ENCODE measurements at places on chromosomes 11 and 22. TPM values are rescaled to one million over a fixed set of nuclear protein-coding genes. Genes with fewer than 3 reads are reported as not detected.

GRCh38 chr11:29129844-29130243 lies 887.0 kb downstream of the KCNA4 start:
- no peak for DNase-seq

Gene OR11H1
- polyA plus RNA-seq: not detected

DNA sequence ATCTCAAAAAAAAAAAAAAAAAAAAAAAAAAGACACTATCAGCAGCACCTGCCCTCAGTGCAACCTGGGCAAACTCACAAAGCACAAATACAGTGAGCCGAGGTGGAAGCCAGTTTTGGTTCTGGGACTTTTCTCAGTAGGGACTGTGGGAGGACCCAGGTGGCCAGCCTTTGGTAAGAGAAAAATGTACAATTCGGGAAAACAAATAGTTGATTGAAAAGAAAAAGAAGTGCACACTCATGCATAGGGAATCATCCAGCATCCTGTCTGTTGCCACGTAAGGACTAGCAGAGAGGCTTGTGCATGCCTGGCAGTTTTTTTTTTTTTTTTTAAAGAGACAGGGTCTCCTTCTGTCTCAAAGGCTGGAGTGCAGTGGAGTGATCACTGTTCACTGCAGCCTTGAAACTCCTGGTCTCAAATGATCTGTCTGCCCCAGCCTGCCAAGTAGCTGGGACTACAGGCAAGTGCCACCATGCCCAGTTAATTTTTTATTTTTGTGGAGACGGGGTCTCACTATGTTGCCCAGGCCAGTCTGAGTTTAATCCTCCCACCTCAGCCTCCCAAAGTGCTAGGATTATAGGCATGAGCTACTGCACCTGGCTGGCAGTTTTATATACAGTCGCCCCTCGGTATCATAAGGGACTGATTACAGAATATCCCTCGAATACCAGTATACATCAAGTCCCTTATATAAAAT lies 36.7 kb downstream of the TPST2 start:
- DNase-seq: no peak

Gene OR8K1
- polyA plus RNA-seq: not detected

DNA sequence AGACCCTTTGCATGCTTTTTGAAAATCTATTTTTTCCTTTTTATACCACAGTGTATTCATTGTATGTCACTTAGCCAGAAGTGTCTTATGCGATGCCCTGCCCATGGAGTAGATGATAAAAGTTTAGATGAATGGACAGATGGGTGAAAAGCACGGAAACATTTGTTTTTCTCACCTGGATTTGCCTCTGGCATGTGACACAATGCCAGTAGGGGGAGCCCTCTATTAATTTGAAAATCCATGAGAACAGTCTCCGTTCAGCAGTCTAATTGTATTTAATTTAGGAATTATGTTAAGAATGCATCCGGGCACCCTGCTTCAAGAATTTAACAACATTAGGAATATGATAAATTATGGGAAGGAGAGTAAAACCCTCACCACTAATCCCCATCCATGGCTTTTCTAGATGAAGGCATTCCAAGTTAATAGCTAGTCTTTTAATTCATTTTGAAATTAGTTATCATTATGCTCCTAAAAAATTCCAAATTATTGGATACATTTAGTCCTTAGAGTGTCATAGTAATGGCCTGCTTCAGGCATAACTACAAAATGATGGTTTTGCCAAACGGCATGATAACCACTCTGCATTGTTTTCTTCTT lies 55.3 kb upstream of the ALKBH3 start:
- DNase-seq: no peak

Gene IGSF9B
- polyA plus RNA-seq: 8.4 TPM

DNA sequence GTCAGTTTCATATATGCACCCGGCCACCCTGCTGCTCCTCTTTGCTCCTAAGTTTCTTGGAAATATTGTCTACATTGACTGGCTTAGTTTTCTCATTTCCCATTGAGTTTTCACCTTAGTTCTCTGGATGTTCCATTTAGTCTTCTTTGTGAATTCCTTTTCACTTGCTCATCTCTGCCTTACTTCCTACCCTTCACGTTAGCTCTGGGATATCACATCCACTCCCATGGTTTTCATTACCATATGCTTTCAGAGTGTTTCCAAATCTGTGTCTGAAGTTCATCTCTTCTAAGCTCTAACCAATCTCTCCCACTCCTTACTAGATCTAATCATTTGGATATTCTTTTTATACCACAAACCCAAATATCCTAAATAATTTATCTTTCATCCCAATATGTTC lies 226.4 kb downstream of the FAM76B start:
- no peak for DNase-seq

DNA sequence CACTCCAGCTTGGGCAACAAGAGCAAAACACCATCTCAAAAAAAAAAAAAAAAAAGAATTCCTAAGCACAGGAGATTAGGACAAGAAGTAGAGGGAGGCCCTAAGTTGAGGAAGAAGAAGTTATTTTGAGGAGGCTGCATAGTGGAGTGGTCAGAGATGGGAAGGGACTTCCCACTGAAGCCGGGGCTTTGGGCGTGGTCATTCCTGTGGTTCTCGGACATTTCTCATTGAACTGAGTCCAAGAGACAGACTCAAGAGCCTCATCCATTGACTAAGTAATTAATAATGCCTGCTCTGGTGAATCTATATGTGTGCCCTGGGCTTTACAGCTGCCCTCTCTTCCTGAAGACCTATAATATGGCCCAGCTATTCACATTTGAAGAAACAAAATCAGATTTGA lies 53.2 kb upstream of the FTH1 start:
- DNase-seq: no peak

DNA sequence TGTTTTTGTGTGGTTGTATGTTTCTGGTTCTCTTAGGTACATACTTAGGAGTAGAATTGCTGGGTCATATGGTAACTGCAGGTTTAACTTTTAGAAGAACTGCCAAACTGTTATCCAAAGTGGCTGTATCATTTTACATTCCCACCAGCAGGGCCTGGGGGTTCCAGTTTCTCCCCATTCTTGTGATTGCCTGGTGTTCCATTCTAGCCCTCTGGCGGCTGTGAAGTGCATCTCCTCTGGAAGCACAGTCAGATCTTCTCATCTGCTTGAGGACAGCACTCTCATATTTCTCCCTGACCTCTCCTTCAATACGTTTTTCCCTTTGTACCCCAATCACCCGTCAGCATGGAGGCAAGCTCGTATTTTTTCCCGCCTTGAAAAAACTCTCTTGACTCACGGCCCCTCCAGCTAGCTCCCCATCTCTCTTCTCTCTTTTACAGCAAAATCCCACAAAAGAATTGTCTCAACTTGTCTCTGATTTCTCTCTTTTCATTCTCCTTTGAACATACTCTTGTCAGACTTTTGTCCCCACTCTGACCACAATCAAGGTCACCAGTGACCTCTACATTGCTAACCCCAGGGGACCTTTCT lies 56.8 kb upstream of the THY1 start:
- no peak for DNase-seq

Measured in renal cortex interstitium (tissue), 15 donors.